ENCODE measurements at places on chromosomes 1 and 21.

DNA sequence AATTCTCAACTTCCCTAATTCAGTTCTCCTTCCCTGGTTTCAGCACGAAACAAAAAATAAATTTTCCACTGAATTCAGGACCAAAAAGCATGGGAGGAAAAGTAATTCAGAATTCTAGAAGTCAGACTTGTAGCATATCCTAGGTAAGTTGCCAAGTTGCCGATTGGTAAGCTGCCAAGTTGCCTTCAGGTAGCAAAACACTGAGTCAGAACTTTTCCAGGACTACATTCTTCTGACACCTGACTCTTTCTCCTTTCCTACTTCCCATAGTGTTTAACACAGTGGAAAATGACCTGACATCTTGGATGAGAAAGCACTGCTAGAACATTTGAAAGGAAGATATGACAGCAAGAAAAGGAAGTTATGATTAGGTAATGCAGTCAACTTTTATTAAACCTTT, 322.8 kb downstream of the SPATA17 start:
- no peak for DNase-seq

- DNase-seq = no peak
These were observed 10.0 kb downstream of the SLC16A4 start for GRCh38 chr1:110380672-110381283.

- no peak for DNase-seq
These were observed 127.3 kb downstream of the HHIPL2 start for GRCh38 chr1:222420633-222421032.

DNA sequence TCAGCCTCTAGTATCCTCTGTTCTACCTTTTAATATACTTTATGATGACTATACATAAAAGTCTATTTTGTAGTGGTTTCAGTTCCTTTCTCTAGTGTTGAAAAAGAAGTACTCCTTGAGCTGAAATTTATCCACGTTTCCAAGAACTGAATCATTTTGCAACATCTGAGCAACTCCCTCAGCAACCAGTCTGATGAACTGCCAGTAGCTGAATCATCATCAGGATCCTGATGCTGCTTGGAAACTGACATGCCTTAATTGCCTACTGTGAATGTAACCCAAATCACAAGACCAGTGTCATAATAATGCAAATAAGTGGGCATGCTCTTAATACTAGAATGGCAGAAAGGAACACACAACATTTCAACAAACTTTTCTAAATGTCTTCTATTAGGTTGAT, 103.3 kb downstream of the CYYR1 start:
- no peak for DNase-seq

DNA sequence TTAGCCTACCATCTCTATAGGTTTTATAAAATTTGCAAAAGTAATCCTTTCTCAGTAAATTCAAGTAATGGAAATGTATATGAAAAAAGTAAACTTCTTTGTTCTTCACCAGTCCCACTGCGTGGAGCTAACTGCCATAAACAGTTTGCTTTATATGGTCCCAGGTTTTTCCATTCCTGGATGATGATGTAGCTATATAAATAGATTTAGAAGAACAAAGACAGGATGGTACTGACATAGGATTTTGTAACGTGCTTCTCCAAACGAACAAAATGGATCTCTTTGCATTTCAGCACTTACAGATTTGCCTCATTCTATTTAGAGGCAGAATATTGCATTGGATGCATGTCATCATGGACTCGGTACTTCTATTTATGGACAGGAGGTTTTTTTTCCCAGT, 57.3 kb downstream of the SMYD2 start:
- DNase-seq = no peak

- DNase-seq = no peak
These were observed 73.1 kb upstream of the TMEM51 start for GRCh38 chr1:15080328-15081007.

GRCh38 chr21:17467392-17467791, 45.5 kb upstream of the CXADR start:
- DNase-seq = no peak

- peak; percentile 52 for DNase-seq
These were observed 3.2 kb downstream of the GPR3 start for GRCh38 chr1:27395441-27396195.

GRCh38 chr1:198254521-198254920, 97.7 kb downstream of the NEK7 start:
- no peak for DNase-seq

- peak; percentile 68 for DNase-seq
These were observed 2.5 kb upstream of the CERS2 start for GRCh38 chr1:150976879-150977694.

DNA sequence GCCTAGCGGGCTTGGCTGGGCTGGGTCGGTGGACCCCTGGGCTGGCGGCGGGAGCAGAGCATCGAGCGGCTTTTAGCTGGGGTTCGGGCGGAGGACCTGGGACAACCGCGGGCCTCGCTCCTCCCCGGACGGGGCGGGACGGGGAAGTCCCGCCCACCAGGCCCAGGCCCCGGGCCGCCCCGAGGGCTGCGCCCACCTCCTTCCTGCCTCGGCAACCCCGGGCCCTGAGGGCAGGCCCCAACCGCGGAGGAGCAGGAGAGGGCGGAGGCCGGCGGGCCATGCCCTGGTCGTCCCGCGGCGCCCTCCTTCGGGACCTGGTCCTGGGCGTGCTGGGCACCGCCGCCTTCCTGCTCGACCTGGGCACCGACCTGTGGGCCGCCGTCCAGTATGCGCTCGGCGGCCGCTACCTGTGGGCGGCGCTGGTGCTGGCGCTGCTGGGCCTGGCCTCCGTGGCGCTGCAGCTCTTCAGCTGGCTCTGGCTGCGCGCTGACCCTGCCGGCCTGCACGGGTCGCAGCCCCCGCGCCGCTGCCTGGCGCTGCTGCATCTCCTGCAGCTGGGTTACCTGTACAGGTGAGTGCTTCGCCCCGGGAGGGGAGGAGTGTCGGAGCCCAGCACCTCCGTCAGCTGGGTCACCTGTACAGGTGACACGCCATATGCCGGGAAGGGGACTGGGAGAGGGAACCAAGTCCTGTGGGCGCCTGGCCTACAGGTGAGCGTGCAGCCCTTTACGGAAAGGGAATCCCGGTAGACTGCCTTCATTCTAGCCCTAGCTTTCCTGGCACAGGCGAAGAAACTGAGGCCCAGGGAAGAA, at the start of gene XKR8:
Gene XKR8, plus strand, starts transcription at position 182 of the 812 bp plus-strand sequence. Its CDS starts 97 bp downstream, at position 279.
- DNase-seq = peak; percentile 64

GRCh38 chr1:235025422-235025984, 103.1 kb downstream of the TOMM20 start:
- no peak for DNase-seq

DNA sequence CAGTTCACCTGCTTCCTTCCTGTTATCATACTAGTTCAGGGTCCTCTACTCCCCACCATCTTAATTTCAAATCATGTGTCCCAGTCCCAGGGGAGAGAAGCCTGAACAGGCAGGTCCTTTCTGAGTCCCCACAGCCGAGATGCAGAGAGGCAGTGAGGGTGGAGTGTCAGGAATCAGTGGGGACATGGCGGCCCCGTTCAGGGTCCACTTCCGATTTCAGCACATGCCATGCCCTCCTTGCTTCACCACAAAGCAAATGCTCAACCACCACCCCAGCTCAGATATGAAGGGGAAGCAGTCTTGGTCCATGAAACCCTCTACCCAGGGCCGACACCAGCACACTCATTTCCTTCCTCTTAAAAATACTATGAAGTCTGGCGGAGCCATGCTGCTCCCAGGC, 5.2 kb upstream of the SEMA4A start:
- DNase-seq = no peak

- DNase-seq = no peak
These were observed 157.8 kb upstream of the KAZN start for GRCh38 chr1:14440731-14441130.

GRCh38 chr1:205456383-205456867, 580 bp upstream of the BLACAT1 start:
- DNase-seq = no peak

DNA sequence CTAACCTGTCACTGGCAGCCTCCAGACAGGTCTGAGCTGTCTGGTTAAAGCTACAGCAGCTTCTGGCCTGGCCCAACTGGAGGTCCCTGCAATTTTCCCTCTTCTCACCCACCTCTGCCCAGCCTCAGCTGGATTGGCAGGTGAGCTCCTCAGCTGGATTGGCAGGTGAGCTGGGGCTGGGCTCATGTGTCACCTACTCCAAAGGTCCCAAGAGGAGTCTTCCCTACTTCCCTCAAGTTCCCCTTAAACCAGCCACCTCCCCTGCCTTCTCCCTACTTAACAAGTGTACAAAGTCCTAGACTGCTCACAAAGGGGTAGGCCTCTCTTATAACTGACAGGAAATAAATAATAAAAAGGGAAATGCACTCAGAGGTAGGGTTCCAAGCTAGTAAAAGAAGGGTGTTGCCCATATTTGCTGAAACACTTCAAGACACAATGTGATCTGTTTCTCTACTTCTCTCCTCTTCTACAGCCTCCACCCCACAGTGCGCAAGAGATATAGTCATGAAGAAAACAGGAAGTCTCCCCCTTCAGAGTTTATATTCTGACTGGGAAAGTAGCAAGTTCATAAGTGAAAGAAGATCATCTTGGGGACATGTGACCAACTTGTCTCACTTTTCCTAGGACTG, at the start of gene GPA33:
Gene GPA33, minus strand, starts transcription at position 64 of the 629 bp plus-strand sequence. CDS start 90 bp downstream, outside the sequence.
- no peak for DNase-seq

DNA sequence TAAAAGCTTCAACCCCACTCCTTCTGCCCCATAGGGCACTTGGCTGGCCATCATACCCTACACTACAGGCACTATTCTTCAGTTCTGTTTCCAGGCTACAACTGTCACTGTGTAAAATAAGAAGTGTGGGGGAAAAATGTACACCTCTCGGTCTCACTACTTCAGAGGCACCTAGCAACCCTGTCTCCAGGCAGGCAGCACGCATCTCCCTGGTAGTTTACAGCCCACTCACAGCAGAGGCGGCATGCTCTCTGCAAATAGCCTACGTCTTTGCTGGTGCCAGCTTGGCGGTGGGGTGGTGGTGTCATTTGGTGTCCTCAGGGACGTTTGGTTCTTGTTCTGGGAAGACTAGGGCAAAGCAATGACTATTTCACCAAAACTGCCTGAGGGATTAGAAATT, 48.2 kb upstream of the BTG3 start:
- no peak for DNase-seq
